ENCODE measurements at places on chromosomes 5 and 9. TPM values are rescaled to one million over a fixed set of nuclear protein-coding genes. Genes with fewer than 3 reads are reported as not detected.

Gene IL5
- total RNA-seq = not detected

GRCh38 chr9:91967259-91967658 is 17.2 kb upstream of the ROR2 start:
- no peaks in the 10 kb centered on the region for H3K27me3 ChIP-seq
- H3K4me1 ChIP-seq = no peaks in the 10 kb centered on the region
- H3K36me3 ChIP-seq = no peaks in the 10 kb centered on the region
- H3K4me3 ChIP-seq = no peak overlapping the region
- no peak for DNase-seq

DNA sequence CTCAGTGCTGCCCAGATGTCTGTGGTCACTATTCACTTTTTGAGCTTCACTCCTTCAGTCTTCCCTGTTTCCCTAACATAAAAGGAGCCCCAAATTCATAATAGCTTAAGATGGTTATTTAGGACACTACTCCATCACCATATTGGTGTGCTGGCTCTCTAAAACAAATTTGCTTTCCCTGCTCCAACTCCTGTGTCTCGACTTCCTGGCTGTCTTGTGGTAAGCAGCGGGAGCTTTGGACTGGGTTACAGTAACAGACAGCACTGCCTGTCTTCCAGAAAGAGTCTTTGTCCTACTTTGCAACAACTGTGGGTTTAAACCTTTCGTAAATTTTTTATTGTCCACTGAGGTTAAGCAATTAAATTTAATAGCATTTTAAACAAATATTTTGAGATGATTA is 389.4 kb downstream of the CDH9 start:
- no peaks in the 10 kb centered on the region for H3K36me3 ChIP-seq
- no peak overlapping the region for H3K27ac ChIP-seq
- no peak for DNase-seq
- no peaks in the 10 kb centered on the region for H3K4me1 ChIP-seq
- no peak overlapping the region for H3K4me3 ChIP-seq

DNA sequence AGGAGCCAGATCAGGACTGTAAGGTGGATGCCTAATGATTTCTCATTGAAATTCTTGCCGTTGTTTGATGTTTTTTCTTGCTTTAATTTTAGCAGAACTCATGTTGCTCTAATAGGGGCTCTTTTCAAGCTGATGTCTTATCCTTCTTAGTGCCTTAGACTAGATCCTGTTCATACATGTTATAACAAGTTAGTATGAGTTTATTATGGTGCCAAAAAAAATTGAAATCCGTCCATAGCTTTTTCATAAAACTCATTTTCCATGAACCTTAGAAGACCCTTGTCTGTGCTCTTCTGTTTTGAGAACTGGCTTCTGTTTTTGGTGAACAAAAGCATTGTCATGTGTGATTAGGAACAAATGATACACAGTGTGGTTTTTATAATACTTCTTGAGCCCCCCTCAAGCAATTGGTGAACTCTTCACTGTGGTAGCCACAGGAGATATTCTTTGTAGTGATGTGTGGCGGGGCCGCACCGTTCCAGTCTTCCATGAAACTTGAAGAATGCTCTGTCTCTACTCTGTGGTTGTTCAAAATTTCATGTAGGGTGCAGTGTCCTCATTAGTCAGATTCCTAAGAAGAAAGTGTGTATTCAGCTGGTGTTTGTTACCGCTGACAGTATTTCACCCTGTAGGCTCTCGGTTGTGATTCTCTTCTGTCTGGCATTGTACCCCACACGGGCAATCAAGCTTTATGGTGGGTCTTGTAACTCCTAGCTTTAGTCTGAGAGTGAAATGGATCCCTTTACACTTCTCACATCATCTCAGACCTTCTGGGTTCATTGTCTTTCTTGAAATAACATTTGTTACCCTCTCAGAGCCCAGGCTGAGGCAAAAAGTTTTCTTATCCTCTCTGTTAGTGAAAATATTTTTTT is 10.7 kb downstream of the OTULIN start:
- no peak overlapping the region for H3K4me3 ChIP-seq
- no peaks in the 10 kb centered on the region for H3K36me3 ChIP-seq
- no peak for DNase-seq
- no peaks in the 10 kb centered on the region for H3K27me3 ChIP-seq
- no peak overlapping the region for H3K27ac ChIP-seq

DNA sequence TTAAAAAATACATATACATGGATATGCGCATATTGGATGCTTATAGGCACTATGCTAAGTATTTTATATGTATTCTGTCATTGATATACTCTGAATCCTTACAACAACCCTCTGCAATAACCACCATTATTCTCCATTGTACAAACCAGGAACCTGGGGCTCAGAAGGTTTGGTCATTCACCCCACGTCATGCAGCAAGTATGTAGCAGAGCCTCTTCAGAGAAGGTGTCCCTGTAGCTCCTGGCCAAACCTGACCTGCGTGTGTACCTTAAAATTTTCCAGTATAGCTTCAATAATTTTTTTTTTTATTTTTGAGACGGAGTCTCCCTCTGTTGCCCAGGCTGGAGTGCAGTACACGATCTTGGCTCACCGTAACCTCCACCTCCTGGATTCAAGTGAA is 51.9 kb downstream of the MFAP3 start:
- no peaks in the 10 kb centered on the region for H3K27me3 ChIP-seq
- no peak overlapping the region for H3K27ac ChIP-seq
- H3K36me3 ChIP-seq = no peaks in the 10 kb centered on the region
- no peak for DNase-seq
- H3K4me3 ChIP-seq = no peak overlapping the region
